Nephron progenitor cell (in vitro differentiated cells): ENCODE measurements at places on chromosomes 4 and X.

- DNase-seq, result no peak
- no peaks in the 10 kb centered on the region for H3K36me3 ChIP-seq
- H3K27ac ChIP-seq, result no peak overlapping the region
- H3K4me3 ChIP-seq, result no peak overlapping the region
Measured at GRCh38 chr4:1419708-1420107, 13.5 kb upstream of the NKX1-1 start.

- peaks cover 45% of the 10 kb centered on the region for H3K4me1 ChIP-seq
- H3K27me3 ChIP-seq, result no peaks in the 10 kb centered on the region
Measured at GRCh38 chr4:139633661-139634060, 32.0 kb upstream of the MGST2 start.

DNA sequence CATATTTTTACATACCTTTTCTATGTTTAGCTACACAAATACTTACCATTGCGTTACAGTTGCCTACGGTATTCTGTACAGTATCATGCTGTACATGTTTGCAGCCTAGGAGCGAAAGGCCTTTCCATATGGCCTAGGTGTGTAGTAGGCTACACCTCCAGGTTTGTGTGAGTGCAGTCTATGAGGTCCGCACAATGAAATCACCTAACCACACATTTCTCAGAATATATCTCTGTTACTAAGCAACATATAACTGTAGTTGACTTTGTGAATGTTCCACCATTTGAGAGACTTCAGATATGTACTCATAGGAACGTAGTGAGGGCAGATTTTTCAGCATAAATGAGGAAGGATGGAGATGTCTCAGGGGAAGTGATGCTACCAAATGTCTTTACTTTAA, 62.6 kb downstream of the WWC2 start:
- H3K36me3 ChIP-seq, result peaks cover 14% of the 10 kb centered on the region
- H3K27me3 ChIP-seq, result no peaks in the 10 kb centered on the region
- no peak overlapping the region for H3K4me3 ChIP-seq
- DNase-seq, result no peak

DNA sequence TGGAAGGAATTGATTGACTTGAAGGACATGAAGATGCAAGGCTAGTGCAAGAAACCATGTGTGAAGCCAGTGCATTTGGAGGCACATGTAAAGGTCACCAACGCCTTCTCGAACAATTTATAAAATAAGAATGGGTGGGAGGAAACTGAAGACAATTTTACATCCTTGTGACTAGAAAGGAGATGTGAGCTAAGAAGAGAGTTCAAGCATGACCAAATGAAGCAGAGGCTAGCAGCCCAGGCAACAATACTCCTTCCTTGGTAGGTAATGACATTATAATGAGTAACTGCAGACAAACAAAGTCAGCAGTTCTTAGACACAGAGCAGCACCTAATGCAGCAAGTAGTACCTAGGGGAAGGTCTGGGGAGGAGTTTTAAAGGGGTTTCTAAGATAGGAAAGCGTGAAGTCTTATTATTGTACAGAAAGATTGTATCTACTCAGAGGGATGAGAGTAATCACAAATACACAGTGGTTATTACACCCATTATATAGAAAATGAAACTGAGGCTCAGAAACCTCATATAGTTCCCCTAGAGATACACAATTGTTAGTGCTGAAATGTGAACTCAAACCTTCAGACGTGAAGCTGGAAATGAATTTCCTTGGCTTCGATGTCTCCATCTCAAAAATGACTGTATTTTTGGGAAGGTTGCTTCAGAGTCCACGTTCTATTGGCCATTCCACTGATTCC, 56.1 kb downstream of the ATXN3L start:
- no peak overlapping the region for H3K4me3 ChIP-seq
- no peaks in the 10 kb centered on the region for H3K36me3 ChIP-seq
- peaks cover 8% of the 10 kb centered on the region for H3K4me1 ChIP-seq
- DNase-seq, result no peak

- no peaks in the 10 kb centered on the region for H3K36me3 ChIP-seq
- H3K4me1 ChIP-seq, result peaks cover 12% of the 10 kb centered on the region
Measured at GRCh38 chr4:112951362-112952312, 97.8 kb upstream of the ANK2 start.

DNA sequence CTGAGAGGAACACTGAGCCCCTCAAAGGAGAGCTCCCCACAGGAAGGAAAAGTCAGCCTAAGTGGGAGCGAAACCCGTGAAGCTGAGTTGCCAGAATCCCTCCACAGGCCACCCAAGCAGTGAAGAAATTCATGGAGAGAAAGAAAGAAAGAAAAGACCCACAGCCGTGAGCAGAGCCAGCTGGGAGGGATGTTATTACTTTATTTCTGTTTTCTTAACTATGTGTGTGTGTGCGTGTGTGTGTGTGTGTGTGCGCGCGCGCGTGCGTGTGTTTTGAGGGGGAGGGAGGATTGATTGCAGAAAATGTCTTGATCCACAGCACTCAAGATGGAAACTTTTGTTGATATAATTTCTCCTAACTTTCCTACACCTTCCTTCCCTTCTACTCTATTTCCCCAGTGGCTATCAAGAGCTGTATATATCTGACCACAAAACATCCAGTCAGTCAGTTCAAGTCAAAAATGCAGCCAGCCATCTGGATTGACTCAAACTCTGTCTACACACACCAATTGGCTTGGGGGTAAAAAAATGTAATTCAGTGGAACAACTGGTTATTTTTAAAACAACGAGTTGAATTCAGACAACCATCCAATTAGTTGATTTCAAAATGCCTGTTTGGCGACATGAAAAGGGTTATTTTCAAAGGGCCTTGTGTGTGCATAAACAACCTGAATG, 13.8 kb upstream of the GPC3 start:
- DNase-seq, result peak; percentile 11
- peaks cover 68% of the 10 kb centered on the region for H3K4me1 ChIP-seq
- peak overlapping the region; percentile 97 for H3K27ac ChIP-seq
- H3K27me3 ChIP-seq, result no peaks in the 10 kb centered on the region
- H3K36me3 ChIP-seq, result no peaks in the 10 kb centered on the region

DNA sequence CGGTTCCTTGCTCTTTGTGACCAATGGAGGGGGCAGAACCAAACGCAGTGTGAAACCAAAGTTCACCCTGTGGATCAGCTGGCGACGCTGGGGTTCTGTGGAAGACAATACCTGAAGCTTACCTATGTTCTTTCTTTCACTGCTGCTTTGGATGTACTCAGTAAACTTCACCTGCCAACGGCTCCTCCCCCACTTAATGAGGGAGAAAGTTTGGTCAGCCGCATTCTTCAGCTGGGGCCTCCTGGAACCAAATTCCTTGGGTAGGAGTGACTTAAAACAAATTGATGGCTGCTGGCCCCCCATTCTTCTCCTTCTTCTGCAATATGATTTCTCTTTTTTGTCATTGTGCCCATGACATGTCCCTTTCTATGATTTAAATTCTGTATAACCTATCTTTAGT, 282.4 kb downstream of the ANK2 start:
- DNase-seq, result no peak
- no peaks in the 10 kb centered on the region for H3K27me3 ChIP-seq
- H3K27ac ChIP-seq, result no peak overlapping the region
- H3K4me1 ChIP-seq, result peaks cover 10% of the 10 kb centered on the region
- H3K36me3 ChIP-seq, result peaks cover 13% of the 10 kb centered on the region

GRCh38 chr4:153787061-153787560, 1.8 kb downstream of the SFRP2 start:
- no peaks in the 10 kb centered on the region for H3K36me3 ChIP-seq
- no peak overlapping the region for H3K27ac ChIP-seq
- peak overlapping the region; percentile 87 for H3K4me3 ChIP-seq
- peaks cover 75% of the 10 kb centered on the region for H3K4me1 ChIP-seq
- DNase-seq, result no peak

- no peak overlapping the region for H3K27ac ChIP-seq
- H3K4me3 ChIP-seq, result no peak overlapping the region
- H3K36me3 ChIP-seq, result no peaks in the 10 kb centered on the region
Measured at GRCh38 chr4:155383541-155383940, 6.8 kb upstream of the MAP9 start.

DNA sequence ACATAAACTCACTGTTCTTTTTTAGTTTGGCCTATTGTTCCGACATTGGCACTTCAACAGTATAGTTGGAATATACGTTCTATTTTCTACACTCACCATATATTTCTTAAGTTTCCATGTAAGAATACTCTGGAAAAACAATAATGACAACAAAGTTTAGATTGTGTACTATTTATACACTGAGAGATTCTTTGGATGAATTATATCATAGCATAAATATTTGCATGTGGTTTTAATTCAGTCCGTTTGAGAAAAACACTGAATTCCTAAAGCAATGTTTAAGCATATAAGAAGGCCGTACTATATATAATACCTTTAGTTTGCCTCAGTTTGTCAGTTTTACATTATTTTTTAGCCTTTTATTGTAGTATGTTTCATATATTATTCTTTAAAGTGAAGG, 82.4 kb downstream of the RAP1GDS1 start:
- H3K4me1 ChIP-seq, result no peaks in the 10 kb centered on the region
- H3K27me3 ChIP-seq, result no peaks in the 10 kb centered on the region
- no peak overlapping the region for H3K27ac ChIP-seq
- H3K36me3 ChIP-seq, result peaks cover 18% of the 10 kb centered on the region
- no peak for DNase-seq

GRCh38 chr4:41709844-41710481, 38.6 kb downstream of the PHOX2B start:
- H3K4me1 ChIP-seq, result peaks cover 7% of the 10 kb centered on the region
- H3K27ac ChIP-seq, result no peak overlapping the region
- no peak for DNase-seq
- H3K4me3 ChIP-seq, result no peak overlapping the region
- H3K36me3 ChIP-seq, result no peaks in the 10 kb centered on the region

- peaks cover 34% of the 10 kb centered on the region for H3K4me1 ChIP-seq
- peak overlapping the region; percentile 74 for H3K27ac ChIP-seq
- no peak overlapping the region for H3K4me3 ChIP-seq
- H3K36me3 ChIP-seq, result peaks cover 24% of the 10 kb centered on the region
Measured at GRCh38 chrX:15749642-15750610, 11.9 kb downstream of the CA5B start.

DNA sequence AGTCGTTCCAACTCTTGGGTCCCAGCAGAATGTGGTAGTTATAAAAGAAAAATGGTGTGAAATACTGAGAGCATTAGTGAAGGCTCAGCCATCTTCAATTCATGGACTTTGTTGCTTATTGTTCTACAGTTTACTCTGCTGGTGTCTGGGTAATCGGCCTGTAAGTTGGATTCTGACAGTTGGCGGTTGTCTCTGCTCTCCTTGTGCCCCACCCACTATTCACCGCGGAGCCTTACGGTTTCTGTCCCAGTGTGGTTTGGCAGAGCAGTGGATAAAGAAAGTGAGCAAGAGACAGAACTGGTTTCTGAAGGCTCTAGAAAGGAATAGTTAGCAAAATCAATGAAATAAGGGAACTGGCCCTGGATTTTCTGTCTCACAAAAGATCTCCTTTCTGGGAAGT, 9.1 kb downstream of the LONRF3 start:
- peaks cover 31% of the 10 kb centered on the region for H3K27me3 ChIP-seq

DNA sequence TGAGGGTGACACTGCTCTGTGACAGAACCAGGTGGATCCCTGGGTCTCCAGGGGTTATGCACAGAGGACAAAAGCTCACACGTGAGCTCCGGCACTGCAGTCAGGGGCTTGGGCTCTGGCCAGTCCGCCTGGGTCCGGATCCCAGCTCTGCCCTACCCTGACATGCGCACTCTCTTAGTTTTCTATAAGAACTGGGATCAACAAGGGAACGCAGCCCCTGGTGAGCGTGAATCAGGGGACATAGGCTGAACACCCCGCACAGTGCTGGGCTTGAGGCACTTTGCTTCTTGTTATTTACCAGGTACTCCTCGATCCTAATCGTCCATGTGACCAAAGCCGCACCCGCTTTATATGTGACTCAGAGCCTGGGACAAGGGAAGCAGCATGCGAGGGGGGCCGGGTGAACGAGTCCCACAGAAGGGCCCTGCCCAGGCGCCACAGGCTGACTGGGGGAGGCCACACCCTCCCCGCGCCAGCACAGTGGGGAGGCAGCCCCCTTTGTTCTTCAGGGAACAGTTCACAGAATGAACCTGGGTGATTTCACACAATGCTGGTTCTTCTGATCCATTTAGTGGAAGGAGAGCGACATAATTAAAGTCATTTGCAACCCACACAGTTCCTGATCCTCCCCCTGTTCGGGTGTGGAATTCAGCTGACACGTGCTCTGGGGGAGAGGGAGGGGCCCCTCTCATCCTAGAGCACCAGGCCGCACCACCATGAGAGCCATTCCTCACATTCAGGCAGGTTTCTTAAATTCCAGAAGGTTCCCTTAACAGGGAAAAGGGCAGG, 55.5 kb downstream of the WFS1 start:
- DNase-seq, result no peak
- peaks cover 32% of the 10 kb centered on the region for H3K27me3 ChIP-seq
- H3K27ac ChIP-seq, result no peak overlapping the region
- peaks cover 10% of the 10 kb centered on the region for H3K4me1 ChIP-seq
- H3K36me3 ChIP-seq, result no peaks in the 10 kb centered on the region

DNA sequence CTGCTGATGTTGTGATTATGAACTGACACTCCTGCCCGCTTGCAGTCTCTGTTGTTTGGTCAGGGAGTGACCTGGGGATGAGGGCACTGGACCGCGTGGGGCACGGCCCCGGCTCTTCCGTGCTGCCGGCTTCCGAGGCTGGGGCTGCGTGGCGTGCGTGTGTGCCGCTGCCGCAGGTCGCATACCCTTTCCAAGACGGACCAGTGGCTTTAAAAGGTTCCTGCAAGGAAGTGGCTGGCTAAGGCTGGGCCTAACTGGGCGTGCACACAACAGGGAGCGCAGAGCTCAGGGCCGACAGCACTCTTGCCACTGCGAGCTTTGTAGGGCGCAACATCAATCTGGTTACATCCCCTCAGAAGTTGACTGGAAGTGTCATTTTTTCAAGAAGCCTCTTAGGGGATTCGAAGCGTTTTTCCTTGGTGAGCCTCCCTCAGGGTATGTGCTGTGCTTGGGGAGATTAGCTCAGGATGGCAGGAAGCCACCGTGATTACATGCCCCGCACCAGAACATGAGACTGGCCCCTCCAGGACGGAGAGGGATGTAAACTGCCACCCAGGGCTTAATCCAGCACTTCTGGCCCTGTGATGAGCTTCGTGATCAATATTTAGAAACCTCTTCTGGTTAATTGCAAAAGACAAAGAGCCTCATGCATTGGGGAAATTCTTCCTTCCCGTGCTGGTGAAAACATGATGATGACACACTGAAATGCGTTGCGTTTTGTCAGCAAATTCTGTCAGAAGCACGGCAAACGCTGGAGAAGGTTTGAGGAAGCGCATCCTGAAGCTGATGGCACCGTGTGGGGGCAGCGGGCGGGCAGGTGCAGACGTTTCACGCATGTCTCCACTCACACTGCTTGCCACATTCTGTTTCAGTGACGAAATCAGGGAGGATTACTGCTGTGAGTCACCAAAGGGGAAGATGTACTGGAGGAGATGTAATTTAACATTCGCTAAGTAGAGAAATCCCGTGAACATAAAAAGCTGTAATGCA, 11.1 kb downstream of the MAEA start:
- DNase-seq, result no peak
- H3K36me3 ChIP-seq, result peaks cover 72% of the 10 kb centered on the region
- H3K27ac ChIP-seq, result peak overlapping the region; percentile 12
- H3K4me1 ChIP-seq, result peaks cover 5% of the 10 kb centered on the region

DNA sequence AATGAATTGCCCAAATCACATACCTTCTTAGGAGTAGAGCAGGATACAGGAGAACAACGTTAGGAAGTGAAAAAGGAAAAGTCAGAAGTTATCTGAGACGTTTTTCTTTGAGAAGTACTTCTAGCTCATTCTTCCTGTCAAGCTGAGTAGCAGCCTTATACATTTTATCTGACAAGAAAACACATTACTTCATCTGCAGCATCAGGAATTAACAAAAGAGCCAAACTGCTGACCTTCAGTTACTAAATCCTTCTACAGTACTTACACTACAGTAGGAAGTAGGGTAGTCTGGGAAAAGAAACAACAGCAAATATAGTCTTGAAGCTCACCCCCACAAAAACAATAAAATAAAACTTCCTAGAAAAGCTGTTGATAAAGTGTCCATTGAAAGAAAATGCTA, 57.0 kb downstream of the ATP11C start:
- no peak for DNase-seq
- peaks cover 5% of the 10 kb centered on the region for H3K36me3 ChIP-seq
- H3K4me3 ChIP-seq, result no peak overlapping the region
- no peak overlapping the region for H3K27ac ChIP-seq
- no peaks in the 10 kb centered on the region for H3K27me3 ChIP-seq
